Psoas muscle (tissue), 8 donors: ENCODE measurements at places on chromosomes 16 and 17. TPM values are rescaled to one million over a fixed set of nuclear protein-coding genes. Genes with fewer than 3 reads are reported as not detected.

The CA5A gene
- 0.12 TPM for total RNA-seq

DNA sequence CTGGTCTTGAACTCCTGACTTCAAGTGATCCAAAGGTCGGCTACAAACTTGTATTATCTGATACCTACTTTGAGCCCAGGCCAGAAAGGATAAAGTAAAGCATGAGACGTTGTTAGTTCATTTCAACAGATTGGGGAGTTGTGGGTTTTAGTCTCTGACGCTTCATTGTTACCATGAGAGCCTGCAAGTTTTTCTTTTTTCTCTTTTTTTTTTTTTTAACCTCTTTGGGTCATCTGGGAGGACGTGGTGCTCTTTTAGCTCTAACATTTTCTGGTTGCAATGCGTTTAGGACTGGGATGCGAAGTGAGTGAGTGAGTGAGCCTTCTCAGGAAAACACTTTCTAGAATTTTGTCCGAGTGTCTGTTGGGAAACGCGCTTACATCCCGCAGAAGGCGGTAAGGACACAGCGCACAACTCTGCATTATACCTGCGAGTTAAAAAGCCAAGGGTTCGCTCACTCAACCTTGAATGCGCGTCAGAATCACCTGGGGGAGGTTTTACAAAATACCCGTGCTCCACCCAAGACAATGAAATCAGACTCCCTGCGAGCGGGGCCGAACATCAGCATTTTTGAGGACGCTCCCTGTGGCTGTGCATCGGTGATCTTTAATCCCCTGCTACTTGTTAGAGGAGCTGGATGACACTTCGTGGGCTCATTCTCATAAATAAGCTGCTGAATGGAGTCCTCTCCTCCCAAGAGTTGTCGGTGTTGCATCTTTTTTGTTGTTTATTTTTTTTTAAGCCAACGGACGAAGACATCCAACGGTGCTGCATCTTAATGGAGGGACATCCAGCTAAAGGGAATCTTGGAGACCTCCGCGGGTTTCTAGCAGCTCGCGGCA is 629 bp upstream of the RNF135 start:
- peak overlapping the region; percentile 89 for H3K27ac ChIP-seq
- no peaks in the 10 kb centered on the region for H3K27me3 ChIP-seq
- H3K36me3 ChIP-seq = peaks cover 1% of the 10 kb centered on the region
- no peak for DNase-seq

GRCh38 chr16:23795378-23795777 is 40.4 kb upstream of the PRKCB start:
- H3K27me3 ChIP-seq = no peaks in the 10 kb centered on the region
- H3K27ac ChIP-seq = no peak overlapping the region
- H3K4me1 ChIP-seq = no peaks in the 10 kb centered on the region
- H3K4me3 ChIP-seq = no peak overlapping the region
- H3K36me3 ChIP-seq = no peaks in the 10 kb centered on the region
- DNase-seq = no peak

DNA sequence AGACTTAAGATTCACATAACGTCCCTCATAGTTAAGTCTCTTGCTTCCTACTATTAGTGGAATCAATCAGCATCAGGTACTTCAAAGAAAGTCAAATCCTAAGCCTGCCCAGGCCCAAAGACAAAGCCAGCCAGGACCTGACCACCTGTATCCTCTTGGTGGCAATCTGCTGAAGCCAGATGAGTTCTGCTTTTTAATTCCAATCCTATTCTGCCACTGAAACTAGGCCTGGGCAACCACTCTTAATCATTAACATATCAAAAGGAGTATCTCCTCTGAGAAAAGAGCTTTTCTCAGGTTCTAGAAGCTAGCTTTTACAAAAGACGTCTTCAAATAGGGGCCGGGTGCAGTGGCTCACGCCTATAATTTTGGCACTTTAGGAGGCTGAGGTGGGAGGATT is 15.1 kb upstream of the GLG1 start:
- no peak overlapping the region for H3K27ac ChIP-seq
- peaks cover 49% of the 10 kb centered on the region for H3K36me3 ChIP-seq
- H3K4me3 ChIP-seq = no peak overlapping the region

DNA sequence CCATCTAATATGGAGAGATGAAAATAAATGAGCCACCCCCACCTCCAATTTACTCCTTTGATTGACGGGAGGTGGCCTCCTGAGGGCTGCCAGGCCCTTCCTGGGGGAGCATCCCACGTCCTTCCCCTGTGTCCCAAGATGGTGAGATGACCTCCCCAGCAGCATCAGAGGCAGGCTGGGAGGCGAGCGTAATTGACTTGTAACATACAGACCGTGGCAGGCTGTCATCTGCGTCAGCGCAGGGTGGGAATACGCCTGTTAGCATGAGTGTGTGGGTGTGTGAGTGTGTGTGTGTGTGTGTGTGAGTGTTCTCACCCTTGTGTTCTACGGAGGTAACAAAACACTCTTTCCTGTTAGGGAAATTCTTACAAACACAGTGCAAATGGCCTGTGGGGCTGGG is 156.9 kb upstream of the CIBAR2 start:
- no peak overlapping the region for H3K27ac ChIP-seq
- H3K27me3 ChIP-seq = no peaks in the 10 kb centered on the region
- H3K4me1 ChIP-seq = no peaks in the 10 kb centered on the region
- H3K36me3 ChIP-seq = no peaks in the 10 kb centered on the region

GRCh38 chr17:15377200-15377599 is 35.8 kb upstream of the TEKT3 start:
- H3K27ac ChIP-seq = no peak overlapping the region
- H3K36me3 ChIP-seq = no peaks in the 10 kb centered on the region
- H3K4me3 ChIP-seq = no peak overlapping the region
- no peaks in the 10 kb centered on the region for H3K4me1 ChIP-seq
- no peak for DNase-seq

- peaks cover 6% of the 10 kb centered on the region for H3K27me3 ChIP-seq
- no peak overlapping the region for H3K4me3 ChIP-seq
- H3K27ac ChIP-seq = no peak overlapping the region
- peak; percentile 63 for DNase-seq
- H3K4me1 ChIP-seq = no peaks in the 10 kb centered on the region
These were observed 183.0 kb downstream of the FOXL1 start for GRCh38 chr16:86761111-86762031.
